ENCODE measurements at places on chromosomes 6 and 20.
A peak's percentile ranks its signal among the peaks of the same experiment; 100 is the strongest.

GRCh38 chr20:59062081-59062480 is 19.5 kb upstream of the PRELID3B start:
- DNase-seq = no peak

DNA sequence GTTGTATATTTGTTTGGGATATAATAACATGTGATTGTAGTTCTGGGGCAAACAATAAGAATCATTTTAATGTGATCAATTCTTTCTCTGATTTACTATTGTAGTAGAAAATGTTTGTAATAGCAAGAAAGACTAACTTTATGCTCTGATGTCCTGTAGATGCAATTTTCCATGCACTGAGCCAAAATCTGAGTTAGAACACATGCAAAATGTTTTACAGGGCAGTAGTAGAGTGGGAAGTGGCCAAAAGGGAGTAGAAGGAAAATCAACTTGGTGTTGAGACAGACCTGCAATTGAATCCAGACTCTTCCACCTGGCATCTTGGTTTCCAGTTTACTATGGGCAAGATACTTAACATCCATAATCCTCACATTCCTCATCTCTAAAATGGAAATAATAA is 93.5 kb upstream of the BMP5 start:
- DNase-seq = no peak

DNA sequence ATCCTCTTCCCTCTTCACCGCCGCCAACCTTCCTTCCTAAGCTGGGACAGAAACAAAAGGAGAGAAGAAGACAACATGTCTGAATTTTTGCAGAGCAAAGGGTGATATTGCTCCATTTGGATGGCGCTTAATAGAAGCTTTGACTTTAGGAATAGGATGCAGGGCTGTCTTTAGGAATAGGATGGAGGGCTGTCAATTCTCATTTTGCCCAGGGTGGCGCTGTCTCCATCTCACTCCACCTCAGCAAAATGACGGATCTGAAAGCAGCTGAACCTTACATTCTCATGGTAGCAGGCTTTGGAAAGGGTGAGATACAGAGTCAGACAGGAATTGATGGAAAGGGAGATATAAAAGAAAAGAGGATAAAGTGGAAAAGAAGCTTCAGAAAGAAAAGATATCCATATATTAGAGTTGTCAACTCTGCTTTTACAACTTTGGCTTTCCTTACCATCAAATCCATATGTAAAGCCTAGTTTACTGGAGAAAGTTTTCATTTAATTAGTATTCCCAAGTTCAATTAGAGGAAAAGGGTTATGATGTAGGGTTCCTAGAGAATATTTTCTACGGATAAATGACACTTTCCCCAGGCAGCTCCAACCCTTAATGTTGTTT is 2.4 kb downstream of the MTCL3 start:
- peak; percentile 19 for DNase-seq

DNA sequence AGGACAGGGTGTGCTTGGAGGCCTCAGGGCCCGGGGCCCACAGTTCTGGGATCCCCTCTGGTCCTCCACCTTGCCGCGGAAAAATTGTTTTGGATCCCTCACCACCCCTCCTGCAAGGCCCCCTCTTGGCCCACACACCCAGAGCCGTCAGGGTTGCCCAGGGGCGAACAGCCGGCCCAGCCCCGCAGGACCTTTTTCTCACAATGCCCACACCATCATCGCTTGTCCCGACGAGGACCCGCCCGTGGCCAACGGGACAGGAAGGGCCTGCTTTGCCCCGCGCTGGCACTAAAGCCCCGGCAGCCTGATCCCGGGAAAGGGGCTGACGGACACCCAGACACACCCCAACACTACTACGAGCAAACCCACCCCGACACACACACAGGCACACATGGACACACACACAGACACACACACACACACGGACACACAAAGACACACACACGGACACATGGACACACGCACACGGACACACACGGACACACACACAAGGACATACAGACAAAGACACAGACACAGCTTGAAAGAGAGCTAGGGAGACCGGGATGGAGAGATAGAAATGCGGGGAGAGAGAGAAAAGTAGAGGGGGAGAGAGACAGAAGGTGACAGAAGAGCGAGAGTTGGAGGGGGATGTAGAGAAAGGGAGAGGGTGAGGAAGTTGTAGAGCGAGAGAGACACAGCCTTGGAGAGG is 1493.5 kb upstream of the DEFB115 start:
- no peak for DNase-seq

- DNase-seq = no peak
These were observed 104.7 kb upstream of the SRSF6 start for GRCh38 chr20:43352996-43353395.

GRCh38 chr6:169093066-169093723 is 160.5 kb downstream of the THBS2 start:
- DNase-seq = no peak

DNA sequence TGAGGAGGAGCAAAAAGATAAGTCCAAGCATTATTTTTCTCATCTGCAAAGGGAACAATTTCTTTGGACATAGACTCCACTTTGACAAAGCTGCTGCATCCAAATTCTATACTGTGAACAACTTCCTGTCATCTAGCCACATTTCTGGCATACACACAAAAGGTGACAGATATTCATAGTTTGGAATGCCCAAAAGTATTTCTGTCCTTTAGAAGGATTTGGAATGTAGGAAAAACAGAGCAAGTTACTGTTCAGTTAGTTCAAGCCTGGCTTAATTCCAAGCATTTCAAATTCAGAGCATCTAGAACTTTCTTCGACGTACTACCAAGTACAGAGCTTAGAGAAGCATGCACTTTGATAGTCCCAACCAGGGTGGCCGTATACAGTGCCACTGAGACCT is 134.0 kb downstream of the PDE7B start:
- DNase-seq = no peak

DNA sequence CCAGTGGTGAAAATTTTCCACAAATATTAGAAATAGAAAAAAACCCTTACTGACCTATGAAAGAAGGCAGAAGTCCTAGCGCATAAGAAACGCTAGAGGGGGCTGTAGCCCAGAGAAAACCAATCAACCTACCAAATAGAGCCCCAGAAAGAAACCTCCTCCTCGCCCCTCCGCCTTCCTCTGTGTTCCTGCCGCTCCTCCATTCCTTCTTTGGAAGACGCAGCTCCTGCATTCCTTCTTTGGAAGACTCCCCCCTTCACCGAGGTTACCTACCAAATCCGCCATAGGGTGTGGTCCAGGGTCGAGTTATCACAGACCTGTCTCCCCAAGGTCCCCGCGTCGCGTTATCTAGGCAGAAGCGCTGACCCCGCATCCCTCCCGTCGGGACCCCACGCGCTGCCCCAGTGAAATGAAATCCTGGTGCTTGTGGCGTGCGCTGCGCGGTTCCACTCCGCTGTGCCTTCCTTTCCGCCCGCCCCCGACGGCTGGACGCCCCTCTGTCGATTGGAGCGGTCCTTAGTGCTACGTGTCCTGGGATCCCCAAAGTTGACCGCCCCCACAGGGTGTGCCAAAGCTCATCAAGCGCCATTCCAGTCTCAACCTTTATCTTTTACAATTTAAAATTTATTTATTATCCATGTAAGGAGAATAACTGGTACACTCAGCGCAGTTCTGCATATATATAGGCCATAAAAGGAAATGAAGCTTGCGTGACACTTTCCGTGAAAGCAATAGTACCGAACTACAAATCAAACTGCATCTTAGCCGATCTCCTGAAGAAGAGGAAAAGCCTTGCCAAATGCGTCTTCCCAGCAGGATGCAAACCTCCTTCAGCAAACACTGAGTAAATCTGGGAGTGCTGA is 13.0 kb downstream of the RPP21 start:
- peak; percentile 12 for DNase-seq

DNA sequence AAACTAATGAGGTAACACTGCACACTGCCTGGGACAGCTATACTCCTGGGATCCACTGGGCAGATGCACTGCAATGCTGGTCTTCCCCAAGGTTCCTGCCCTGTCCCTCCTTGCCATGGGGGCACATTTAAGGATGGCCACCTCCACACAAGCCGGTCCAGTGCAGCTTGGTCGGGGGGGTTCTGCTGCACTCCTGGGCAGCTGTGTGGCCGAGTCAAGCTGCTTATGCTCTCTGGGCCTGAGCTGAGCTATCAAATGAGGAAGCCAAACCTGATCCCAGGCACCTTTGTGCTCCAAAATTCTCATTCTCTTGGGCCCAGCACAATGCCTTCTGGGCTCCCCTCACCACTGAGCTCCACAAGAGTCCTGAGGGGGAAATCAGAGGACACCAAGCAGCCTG is 37.3 kb downstream of the NINL start:
- no peak for DNase-seq

- DNase-seq = no peak
These were observed 18.5 kb downstream of the RNF144B start for GRCh38 chr6:18405477-18406293.

- no peak for DNase-seq
These were observed 26.1 kb downstream of the POPDC3 start for GRCh38 chr6:105153676-105154075.

- no peak for DNase-seq
These were observed 404.1 kb downstream of the FOXA2 start for GRCh38 chr20:22180244-22180643.

All from stimulated activated CD4-positive, alpha-beta T cell treated with anti-CD3 and anti-CD28 coated beads, Interleukin-1b, Interleukin-23, amount 100 ng/mL, for 1 hour (primary cell).